Head of caudate nucleus (tissue), 42 donors: ENCODE measurements at places on chromosomes 16 and 17.

DNA sequence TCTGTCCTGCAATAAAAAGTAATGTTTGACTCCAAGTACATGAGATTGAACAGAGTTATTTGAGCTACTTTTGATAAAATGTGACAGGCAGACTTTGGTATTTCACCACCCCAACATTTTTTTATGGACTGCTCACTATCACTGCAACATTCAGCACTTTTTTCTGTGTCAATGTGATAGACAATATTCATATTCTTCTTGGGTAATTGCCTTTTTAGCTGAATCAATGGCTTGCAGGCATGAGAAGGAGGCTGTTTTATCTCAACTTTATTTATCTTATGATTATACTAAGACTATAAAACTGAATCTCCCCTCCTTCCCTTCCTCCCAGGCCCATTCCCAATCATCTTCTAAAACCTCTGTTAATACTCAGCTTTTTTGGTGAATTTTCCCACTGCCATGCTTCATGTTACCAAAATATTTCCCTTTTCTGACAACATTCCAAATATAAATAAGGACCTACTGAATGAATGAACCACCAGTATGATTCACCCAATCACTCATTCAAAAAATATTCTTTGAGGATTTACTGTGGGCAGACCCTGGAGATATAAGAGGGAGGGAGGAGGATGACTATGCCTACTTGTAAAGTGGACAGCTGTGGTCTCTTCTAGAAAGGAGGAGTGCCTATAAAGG, 67.6 kb downstream of the CDH13 start:
- DNase-seq = no peak

GRCh38 chr17:48749621-48750553, 21.3 kb upstream of the HOXB13 start:
- no peak for DNase-seq

- no peak for DNase-seq
These were observed 15.9 kb upstream of the LCMT1 start for GRCh38 chr16:25095636-25096035.

DNA sequence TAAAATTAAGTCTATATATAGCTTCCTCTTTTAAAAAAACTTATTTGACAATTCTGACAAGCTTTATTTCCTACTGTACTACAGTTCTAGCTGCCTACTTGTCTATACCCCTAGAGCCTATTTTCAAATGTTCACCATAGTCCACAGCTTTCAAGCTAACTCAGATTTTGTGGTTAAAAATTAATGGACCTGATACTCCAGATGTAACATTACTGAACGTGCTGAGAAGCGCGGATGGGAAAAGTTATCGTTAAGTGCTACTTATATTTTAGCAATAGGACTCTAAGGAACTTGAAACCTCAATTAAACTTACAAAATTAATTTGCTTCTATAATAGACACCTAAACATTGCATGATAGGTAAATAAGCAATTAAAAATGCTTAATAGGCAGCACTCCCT, 31.2 kb downstream of the GNA13 start:
- DNase-seq = no peak

DNA sequence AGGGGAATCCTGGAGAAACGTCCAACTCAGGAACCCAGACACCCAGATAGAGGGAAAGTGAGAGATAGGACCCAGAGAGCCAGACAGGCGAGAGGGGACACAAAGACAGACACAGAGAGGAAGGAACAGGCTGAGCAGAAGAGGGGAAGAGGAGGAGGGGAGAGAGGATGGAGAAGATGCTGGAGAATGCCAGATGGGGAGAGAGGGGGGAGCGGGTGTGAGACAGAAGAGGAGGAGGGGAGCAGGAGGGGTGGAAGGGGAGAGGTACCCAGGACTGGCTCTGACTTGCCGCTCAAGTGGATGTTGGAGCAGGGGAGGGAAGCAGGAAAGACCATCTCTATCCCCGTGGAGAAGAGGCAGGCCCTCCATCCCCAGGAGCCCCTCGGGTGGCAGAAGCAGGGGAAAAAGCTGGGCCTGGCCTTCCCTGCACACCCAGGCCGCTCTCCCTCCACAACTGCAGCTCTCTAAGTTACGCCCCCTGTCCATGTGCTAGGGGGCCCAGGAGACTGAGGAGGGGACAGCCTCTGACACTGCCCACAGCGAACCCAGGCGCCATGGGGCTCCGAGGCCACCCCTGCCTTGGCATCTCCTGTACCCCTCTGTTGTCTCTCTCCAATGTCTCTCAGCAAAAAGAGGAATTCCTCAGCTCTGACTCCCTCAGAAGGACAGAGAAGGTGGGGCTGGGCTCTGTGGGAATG, 4.8 kb downstream of the PPP1R9B start:
- no peak for DNase-seq

DNA sequence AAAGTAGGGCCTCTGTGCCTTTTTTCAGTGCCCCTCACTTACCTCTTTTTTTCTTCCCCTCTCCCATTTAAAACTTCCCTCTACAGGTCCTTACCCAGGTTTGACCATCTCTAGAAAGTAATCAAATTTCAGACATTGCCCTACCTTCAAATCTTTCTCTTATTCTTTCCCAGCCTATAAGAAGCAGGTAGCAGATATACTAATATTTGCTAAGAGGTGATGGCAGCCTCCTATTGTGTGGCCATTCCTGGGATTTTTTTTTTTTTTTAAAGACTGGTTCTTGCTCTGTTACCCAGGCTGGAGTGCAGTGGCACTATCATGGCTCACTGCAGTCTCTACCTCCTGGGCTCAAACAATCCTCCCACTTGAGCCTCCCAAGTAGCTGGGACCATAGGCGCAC, 111.1 kb upstream of the HAS3 start:
- no peak for DNase-seq

GRCh38 chr16:83137326-83137781, 510.6 kb downstream of the CDH13 start:
- no peak for DNase-seq

GRCh38 chr16:75780669-75781068, 54.4 kb upstream of the CPHXL start:
- no peak for DNase-seq

DNA sequence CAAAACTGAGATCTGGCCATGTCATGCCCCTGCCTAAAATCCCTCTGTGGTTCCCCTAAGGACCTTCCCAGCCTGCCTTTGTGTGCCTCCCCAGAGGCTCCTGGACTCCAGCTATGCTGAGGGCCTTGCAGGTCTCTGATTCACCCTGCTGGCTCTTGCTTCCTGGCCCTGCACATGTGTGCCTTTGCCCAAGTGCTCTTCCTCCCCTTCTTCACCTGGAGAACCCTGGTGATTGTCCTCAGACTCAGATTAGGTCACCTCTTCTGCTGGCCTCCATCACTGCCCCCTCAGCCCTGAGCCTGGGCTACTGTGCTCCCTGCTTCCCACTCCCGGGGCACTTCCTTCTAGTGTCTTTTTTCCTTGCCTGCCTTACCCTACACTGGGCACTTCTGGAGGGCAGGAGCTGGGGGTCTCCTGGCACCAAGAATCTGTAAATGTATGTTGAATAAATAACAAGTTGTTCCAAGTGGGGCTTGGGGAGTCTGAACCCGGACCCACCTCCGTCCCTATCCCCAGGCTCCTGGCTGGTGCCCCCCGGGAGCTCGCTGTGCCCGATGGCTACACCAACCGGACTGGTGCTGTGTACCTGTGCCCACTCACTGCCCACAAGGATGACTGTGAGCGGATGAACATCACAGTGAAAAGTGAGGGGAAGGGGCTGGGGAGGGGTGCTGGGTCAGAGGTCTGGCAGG, 7.8 kb downstream of the ITGA3 start:
- DNase-seq = no peak

- no peak for DNase-seq
These were observed 144.5 kb downstream of the RPTOR start for GRCh38 chr17:80689129-80689619.

- DNase-seq = peak; percentile 52
These were observed 1.3 kb downstream of the SNN start for GRCh38 chr16:11669380-11670146.

DNA sequence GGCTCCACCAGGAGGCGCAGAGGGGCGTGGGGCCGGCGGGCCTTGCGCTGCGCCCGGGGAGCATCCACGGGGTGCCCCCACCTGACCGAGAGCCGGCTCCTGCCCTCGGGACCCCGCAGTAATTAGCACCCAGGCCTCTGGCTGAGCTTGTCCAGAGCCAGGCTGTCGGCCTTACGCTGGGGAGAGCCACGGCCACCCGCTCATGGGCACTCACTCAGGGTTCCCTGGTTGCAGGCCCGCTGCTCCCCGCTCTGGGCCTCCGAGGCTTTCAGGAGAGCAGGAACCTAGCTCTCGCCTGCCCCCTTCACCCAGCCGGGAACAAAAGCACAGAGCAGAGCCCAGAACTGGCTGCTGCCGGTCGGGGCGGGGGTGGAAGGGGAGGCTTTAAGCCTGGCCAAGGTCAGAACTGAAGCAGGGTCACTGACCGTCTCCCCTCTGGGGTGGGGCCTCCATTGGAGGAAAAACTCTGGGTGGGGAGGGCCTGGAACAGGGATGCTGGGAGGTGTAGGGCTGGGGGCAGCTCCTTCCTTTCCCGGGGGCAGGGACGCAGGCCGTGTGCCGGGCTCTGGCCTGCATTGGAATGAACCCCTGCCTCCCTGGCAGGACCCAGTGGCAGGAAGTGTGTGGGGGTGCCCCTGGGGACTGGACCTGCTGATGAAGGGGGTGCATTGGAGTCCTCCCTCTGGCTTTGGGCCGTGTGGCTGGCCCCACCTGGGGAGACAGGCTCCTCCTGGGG, 12.3 kb downstream of the GLIS2 start:
- peak; percentile 86 for DNase-seq

DNA sequence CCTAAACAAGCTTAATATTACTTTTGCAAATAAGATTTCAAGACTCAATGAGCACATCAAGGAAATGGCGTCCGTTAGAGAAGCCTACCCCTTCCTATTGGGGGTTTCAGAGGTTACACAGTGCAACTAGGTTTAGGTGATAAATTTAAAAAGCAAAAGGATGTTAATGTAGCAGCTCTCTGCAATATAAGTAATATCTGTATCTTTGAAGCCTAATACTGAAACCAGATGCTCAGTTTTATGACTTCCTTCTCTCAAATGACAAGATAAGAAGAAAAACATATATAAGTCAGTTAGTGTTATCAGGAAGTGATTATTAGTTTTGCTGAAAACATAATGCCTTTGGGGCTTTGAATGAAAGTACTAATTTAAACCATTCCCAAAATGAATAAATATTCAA, 54.3 kb upstream of the MED13 start:
- no peak for DNase-seq

GRCh38 chr16:83312718-83313245, 495.0 kb upstream of the HSBP1 start:
- DNase-seq = peak; percentile 39

DNA sequence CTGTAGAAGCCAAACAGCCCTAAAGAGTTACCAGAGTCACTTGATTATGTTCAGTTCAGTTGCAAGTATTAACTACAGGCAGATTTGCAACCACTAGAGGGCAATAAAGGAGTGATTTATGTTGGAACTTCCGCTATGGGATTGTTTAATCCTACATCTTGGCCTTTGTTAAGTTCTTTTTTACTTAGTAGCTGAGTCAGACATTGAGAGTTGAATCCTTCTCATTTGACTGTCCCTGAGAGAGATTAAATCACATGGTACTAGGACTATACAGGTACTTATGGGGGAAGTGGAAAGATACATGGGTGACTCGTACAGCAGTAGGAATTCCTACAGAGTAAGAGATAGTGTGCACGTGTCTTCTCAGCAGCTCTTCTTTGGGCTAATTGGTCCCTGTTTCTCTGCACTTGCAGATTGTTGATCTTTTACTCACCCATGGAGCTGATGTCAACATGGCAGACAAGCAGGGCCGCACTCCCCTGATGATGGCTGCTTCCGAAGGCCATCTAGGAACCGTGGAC, 40.3 kb downstream of the CYB561 start:
- no peak for DNase-seq

- DNase-seq = no peak
These were observed 7.4 kb upstream of the CPNE2 start for GRCh38 chr16:57084996-57085395.

- DNase-seq = no peak
These were observed 51.3 kb downstream of the TNFRSF13B start for GRCh38 chr17:16920628-16921020.

- no peak for DNase-seq
These were observed 50.3 kb downstream of the N4BP1 start for GRCh38 chr16:48559462-48560211.

GRCh38 chr16:14564861-14565687, 65.0 kb downstream of the PARN start:
- no peak for DNase-seq

GRCh38 chr16:12613131-12613991, 190.3 kb downstream of the CPPED1 start:
- no peak for DNase-seq

DNA sequence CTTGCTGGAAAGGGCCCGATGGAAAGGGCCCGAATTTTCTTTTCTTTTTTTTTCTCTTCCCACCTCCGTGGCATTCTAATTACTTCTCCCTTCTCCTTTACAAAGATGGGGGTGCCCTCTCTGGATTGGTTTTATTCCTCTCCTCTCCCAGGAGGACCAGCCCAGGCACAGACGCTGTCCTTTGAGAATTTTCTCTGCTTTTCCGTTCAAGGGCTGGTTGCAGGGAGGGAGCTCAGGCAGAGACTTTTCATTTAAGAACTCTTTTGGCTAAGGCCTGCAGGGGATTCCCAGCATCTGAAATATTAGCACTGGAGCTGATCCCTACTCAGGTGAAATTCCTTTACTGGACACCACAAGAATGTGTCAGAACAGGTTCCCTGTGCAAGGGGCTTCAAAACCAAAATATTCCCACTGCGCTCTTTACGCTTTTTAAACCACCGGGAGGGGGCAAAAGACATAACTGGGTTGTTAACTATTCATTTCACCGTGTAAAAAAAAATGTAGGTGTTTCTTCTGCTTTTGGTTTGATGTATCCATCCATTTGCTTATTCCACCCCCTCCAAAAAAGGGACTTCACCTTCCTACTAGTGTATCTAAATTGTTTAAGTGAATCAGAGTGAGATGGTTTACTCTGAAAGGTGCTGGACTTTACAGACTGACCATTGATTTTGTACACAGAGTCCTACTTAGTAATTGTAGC, 1.4 kb downstream of the NFAT5 start:
- peak; percentile 31 for DNase-seq

GRCh38 chr17:9513266-9513665, 62.4 kb downstream of the STX8 start:
- DNase-seq = no peak

DNA sequence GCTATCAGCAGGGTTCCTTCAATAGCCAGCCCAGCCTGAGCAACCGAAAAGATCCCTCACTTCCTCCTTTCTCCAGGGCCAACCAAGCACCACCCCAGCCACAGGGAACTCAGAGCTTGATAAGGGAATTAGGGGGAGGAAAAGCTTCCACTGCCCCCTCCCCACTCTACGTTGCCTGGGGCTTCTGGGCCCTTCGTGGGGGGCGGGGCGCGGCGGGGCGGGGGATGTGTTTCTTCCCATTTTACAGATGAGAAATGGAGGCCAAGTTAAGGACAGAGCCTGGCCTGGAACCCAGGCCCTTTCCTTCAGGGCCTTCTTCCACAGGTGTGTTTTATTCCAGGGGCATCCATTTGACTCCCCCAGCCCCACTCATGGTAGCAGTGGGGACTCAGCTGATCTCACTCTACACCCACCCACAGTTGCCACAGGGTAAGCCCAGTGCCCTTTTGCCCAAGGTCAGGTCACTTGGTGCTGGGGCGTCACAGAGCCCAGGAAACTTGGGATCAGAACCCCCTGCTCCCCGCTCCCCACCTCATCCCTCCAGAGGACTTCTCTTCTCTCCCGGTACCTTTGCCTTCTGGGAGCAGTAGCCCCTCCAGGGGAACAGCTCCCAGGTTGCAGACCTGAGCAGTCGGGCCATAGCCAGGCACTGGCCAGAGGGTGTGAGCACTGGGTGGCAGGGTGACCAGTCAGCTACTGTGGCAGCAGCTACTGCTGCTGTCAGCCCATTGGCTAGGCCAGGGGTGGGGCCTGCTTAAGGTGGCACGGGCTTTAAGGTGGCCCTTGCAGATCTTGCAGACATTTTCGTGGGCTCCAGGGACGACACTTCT, at the start of gene LDHD:
LDHD (minus strand) TSS at position 700 of the 830 bp plus-strand sequence; CDS start at position 640, 60 bp downstream.
- peak; percentile 95 for DNase-seq
